ENCODE measurements at places on chromosomes 1 and 21. TPM values are rescaled to one million over a fixed set of nuclear protein-coding genes. Genes with fewer than 3 reads are reported as not detected.

The STIL gene
- total RNA-seq = 5.0 TPM

The FAM131C gene
- 0.24 TPM for total RNA-seq

The RASAL2 gene
- total RNA-seq = 38.4 TPM

The CFHR3 gene
- not detected for total RNA-seq

The ZBTB7B gene
- 42.9 TPM for total RNA-seq

The IFFO2 gene
- total RNA-seq = 18.9 TPM

The EGLN1 gene
- total RNA-seq = 25.7 TPM

The OLIG2 gene
- total RNA-seq = 0.46 TPM

The LMOD1 gene
- 80.5 TPM for total RNA-seq

The MAGOH gene
- total RNA-seq = 29.0 TPM

The KRTAP13-2 gene
- not detected for total RNA-seq

The IGSF9 gene
- not detected for total RNA-seq

The GPX7 gene
- 83.8 TPM for total RNA-seq

The CCDC190 gene
- 1.5 TPM for total RNA-seq

The FCRLA gene
- total RNA-seq = not detected

The STX12 gene
- 49.6 TPM for total RNA-seq

The CD52 gene
- total RNA-seq = not detected

The LMX1A gene
- not detected for total RNA-seq

The TTC4 gene
- total RNA-seq = 12.7 TPM

The GART gene
- 58.2 TPM for total RNA-seq

The WDR47 gene
- total RNA-seq = 31.8 TPM

The SLAMF8 gene
- not detected for total RNA-seq

The TRIM46 gene
- total RNA-seq = 9.7 TPM

The S100A1 gene
- 1.2 TPM for total RNA-seq

The F3 gene
- total RNA-seq = 4.5 TPM

The SPATA21 gene
- not detected for total RNA-seq

The OR2T33 gene
- total RNA-seq = not detected

The CROCC gene
- 24.7 TPM for total RNA-seq

The G0S2 gene
- total RNA-seq = 0.69 TPM

The FTCD gene
- total RNA-seq = 4.1 TPM

The RRP1B gene
- 29.0 TPM for total RNA-seq

The RIMKLA gene
- total RNA-seq = 0.18 TPM

The PAQR7 gene
- 13.4 TPM for total RNA-seq

The CYB5RL gene
- 7.0 TPM for total RNA-seq

The NCF2 gene
- total RNA-seq = 1.2 TPM

The TLR5 gene
- total RNA-seq = 0.22 TPM

The TRPM2 gene
- not detected for total RNA-seq

The ANGPTL1 gene
- total RNA-seq = 4.7 TPM

The OR10J1 gene
- total RNA-seq = not detected

The TLCD4 gene
- total RNA-seq = 2.4 TPM

The NIBAN1 gene
- 101 TPM for total RNA-seq

The CFHR5 gene
- total RNA-seq = not detected

The NBPF6 gene
- not detected for total RNA-seq

The MAN1C1 gene
- total RNA-seq = 11.3 TPM

The AGMAT gene
- total RNA-seq = 0.82 TPM

The SGIP1 gene
- total RNA-seq = 31.8 TPM

The LAD1 gene
- not detected for total RNA-seq

The AXDND1 gene
- total RNA-seq = 0.20 TPM

The PATJ gene
- total RNA-seq = 8.9 TPM

The TNFRSF8 gene
- total RNA-seq = not detected
